Stimulated activated CD8-positive, alpha-beta memory T cell treated with anti-CD3 and anti-CD28 coated beads, Interleukin-4, amount 100 ng/mL, for 1 hour (primary cell): ENCODE measurements at places on chromosomes 2 and 18.

DNA sequence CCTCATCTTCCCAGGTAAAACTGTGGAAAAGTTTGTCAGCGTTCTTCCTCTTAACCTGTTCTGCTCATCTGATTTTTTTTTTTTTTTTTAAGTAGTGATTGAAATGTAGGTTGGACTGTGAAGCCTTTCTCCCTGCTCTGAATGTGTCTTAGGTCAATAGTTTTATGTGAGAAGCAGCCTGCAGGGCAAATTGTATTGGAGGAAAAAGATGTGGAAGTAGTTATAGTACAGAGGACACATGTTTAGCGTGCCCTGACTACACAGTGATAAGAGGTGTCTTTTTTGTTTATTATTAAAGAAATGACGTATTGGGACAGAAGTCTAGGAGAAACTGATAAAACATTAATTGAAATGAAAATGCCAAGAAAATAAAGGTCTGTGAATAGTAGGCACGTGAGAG lies 1.5 kb downstream of the MTA3 start:
- DNase-seq = no peak

GRCh38 chr2:216775043-216775453 lies 79.7 kb upstream of the IGFBP5 start:
- DNase-seq = no peak

GRCh38 chr2:40242315-40242714 lies 209.6 kb downstream of the SLC8A1 start:
- DNase-seq = no peak

- no peak for DNase-seq
Measured at GRCh38 chr2:159133797-159134196, 152.7 kb downstream of the WDSUB1 start.

DNA sequence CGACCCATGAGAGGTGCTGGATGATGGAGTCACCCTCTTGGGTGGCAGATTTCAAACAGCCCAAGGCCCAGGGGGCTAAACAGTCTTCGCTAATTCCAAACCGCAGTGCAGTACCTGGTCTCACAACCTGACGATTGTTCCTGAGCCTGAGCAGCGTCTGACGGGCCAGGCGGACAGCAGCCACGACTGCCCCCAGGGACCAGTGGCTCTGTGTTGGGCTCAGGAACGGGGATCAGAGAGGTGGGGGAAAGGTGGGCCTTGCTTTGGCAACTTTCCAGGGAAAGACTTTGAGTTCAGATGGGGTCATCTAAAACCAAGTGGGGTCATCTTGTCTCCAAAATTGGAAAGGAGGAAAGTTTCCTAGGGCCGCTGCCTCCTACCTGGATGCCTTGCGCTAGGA lies 492 bp downstream of the COLEC11 start:
- no peak for DNase-seq

- DNase-seq = no peak
Measured at GRCh38 chr18:28512357-28512756, 335.4 kb upstream of the CDH2 start.

GRCh38 chr2:152348388-152348787 lies 13.4 kb downstream of the FMNL2 start:
- DNase-seq = no peak

DNA sequence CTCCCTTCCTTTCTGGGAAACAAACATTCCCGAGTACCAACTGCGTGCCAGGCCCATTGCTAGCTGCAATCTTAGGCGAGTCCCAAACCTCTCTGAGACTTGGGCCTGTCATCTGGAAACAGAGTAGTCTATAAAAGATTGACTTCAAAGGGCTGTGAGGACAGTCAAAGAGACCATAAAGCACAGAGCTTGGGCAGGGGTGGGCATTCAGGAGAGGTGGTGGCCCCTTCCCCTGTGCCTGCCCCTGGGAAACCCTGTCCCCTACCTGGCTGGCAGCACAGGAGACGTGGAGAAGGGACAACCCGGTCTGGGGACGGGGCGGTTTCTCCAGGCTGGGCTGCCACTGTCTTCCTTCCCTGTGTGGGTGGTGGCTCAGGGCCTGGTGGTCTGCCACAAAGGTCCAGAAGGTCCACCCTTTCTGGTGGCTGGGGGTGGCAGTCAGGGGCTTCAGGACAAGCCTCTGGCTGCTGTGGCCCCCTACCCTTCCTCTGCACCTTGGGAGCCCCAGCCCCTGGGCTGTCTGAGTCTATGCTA lies 33.9 kb upstream of the FOSL2 start:
- DNase-seq = no peak

GRCh38 chr2:44250376-44250775 lies 24.9 kb upstream of the SLC3A1 start:
- no peak for DNase-seq

DNA sequence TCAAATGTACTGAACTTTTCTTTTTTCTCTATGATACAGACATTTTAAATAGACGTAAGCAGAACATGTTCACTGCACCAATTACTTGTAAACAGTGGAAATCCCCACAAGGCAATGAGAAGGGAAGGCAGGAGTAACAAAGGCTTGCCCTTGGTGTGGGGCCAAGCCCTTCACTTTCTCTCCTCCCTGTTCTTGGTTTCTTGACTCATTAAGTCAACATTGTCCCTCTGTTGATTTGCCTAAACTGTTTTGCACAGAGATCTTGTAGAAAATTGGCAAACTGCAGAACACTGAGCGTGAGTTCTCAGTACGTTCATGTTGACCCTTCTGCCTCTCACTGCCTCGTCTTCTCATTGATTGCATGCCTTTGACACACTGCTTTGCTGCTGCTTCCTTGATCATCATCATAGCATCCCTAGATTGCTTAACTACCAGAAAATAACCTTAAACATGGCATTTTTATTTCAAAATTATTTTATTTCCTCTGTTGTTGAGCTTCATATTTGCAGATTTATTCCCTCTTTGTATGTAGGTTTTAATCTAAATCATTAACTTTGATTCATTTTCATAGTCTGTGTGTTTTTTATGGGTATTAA lies 257.7 kb downstream of the PTGR3 start:
- no peak for DNase-seq

GRCh38 chr2:104028061-104028460 lies 825.9 kb upstream of the POU3F3 start:
- no peak for DNase-seq

DNA sequence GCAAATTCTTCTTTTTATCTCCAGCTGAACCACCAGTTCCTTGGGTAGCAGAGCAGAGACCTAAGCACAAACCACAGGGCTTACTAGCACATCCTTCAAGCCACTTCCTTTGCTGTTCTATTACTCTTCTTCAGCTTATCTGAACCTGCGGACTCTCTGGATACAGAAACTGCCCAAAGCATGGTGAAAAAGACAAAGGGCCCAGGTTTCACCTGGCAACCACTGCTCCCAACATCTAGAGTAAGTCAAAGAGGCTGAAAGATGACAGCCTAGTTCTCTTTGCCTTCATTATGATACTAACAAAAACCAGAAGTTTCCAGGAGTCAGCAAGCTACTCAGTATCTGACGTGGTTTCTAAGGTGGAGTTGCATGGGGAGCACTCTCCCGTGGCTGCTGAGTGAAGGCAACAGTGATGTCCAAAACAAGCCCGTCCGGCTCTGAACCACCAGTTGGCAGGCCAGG lies 43.4 kb downstream of the KANSL3 start:
- no peak for DNase-seq

GRCh38 chr2:212480447-212480846 lies 58.2 kb downstream of the ERBB4 start:
- no peak for DNase-seq

DNA sequence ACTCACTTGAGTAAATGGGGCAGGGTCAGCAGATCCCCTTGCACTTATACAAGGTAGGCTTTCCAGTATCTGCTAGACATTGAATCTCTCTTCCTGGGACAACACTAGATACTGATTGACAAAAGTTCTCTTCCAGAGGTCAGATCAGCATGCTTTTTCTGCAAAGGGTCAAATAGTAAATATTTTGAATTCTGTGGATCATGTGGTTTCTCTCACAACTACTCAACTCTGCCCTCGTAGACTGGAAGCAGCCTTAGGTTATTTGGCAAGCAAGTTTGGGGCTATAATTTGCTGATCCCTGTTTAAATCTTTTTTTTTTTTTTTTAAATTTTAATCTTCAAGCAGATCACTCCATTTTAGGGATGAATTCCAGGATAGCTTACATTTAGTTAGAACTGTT lies 17.4 kb upstream of the NABP1 start:
- no peak for DNase-seq

DNA sequence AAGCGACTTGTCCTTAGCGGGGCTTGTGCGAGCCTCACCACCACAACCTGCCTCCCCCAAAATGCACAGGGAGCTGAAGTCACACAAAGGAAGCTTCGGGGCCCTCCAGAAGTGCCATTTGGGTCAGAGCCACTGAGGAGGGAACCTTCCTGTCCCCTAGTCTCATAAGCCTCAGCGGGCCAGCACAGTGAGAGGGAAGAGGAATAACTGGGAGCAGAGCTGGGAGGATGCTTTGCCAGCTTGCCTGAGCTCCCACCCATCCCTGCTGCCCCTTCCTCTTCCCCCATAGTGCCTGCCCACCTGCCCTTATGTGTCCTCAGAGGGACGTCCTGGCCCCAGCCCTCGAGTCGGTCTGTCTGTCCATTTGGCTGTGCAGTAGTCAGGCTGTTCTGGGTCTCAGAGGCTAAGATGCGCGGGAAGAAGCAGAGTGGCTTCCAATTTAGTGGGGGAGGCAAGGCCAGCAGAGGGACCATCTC lies 51.8 kb upstream of the GPR17 start:
- DNase-seq = no peak

GRCh38 chr2:85264471-85264870 lies 63.3 kb downstream of the TGOLN2 start:
- DNase-seq = no peak

DNA sequence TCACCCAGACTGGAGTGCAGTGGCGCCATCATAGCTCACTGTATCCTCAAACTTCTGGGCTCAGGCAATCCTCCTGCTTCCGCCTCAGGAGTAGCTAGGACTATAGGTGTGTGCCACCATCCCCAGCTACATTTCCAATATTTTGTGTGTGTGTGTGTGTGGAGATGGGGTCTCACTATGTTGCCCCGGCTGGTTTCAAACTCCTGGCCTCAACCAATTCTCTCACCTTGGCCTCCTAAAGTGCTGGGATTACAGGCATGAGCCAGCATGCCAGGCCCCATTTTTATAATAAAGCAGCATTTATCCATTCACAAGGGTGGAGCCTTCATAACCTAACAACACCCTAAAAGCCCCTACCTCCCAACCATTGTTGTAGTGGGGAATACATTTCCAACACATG lies 52.5 kb upstream of the DTNB start:
- DNase-seq = no peak
